C1 segment of cervical spinal cord (tissue), 14 donors: ENCODE measurements at places on chromosomes 5 and 9.

- no peak for DNase-seq
Observed at GRCh38 chr9:16029796-16030363, 477.0 kb downstream of the CCDC171 start.

DNA sequence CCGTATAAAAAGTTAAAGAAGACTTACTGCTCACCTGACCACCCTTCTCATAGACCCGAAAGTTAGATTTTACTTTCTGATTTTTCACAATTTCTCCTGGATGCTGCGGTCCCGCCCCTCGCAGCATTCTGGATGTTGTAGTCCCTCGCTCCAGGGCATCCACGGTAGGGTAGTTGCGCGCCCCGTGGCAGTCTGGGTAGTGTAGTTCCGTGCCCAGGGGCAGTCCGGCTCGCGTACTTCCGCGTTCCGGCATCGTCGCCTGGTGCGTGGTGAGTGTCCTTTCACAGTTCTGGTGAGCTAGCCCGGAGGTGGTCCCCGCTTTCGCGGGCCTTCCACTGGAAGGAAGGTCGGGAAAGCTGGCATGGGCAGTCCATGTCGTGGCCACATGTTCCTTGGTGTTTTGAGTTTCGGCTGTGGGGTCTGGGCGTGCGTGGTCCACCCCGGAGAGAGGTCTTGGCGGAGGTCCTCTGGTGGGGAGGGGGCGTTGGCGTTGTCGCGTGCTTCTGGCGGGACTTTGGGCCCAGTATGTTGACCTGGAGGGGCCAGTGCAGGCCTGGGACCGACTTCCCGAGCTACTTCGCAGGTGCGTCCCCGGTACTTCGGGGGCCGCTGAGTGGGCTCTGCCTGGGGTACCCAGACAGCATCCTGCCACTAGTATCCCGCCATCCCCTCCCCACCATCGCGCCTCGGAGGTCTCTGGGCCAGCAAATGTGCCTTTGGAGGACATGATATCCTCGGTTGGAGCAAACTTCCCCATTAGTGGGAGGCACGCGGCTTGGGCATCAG, at the start of gene ZNF169:
TSS of gene ZNF169 (plus strand) at position 222 of the 786 bp plus-strand sequence. CDS start 19,515 bp downstream, outside the sequence.
- peak; percentile 80 for DNase-seq

GRCh38 chr5:127925916-127926315, 157.7 kb upstream of the SLC12A2 start:
- no peak for DNase-seq

DNA sequence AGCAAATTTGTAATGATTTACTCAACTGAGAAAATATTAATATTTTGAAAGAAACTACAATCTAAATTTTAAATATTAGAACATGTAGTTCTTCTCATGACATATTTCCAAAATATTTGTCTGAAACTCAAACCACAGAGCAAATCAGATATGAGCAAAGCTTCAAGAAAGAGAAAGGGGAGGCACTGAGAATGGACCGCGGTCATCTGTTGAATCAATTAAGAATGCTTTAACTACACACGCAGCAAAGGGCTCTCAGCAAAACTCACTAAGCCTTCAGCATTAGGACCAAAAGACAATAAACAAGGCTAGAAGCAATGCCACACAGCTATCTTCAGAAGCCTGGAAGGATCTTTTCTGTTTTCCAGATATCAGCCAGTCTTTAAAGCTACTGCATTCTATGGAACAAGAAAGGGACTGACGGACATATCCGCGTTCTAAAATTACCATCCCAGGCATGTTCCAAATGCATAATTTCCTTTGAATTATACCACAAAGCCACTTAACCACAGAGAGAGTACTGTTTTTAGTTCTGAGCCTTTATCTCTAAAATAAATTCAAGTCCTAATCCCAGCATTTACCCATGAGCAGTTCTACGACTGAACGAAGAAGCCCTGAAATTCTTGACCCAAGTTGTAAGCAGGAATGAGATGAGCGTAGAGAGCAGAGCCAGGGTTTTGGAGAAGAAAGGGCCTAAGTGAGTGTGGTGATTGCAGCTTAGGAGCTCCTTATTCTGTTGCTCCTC, 513.5 kb downstream of the AGTPBP1 start:
- no peak for DNase-seq

DNA sequence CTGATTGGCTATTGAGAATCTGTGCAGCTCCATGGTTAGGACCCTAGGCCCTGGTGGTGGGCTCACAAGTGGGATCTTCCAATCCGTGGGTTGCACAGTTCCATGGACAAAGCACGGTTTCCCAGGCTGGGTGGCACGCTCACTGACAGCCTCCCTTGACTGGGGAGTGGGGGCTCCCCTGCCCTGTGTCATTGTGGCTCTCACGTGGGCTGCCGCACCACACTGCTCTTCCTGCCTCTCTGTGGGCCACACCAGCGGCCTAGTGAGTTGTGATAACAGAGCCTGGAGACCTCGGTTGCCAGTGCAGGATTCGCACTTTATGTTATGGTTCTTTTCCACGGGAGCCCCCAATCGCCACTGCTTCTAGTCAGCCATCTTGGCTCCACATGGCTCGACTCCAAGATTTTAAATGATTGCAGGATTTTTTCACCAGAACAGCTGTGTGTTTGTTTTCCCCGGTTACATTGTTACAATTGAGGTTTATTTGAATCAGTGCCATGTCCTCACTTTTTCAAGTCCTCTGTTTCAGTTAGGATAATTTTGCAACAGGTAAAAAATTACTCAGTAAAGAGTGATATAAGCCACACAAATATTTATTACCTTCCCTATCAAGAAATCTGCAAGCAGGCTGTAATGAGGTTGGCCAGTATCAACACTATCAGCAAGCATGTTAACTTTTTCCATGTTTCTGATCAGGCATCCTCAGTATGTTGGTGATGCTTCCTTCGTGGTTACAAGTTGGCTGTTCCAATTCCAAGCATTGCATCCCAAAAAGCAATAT, 253.8 kb downstream of the ZNF608 start:
- DNase-seq = no peak

GRCh38 chr5:57067597-57067924, 106.3 kb upstream of the GPBP1 start:
- no peak for DNase-seq

GRCh38 chr5:77935506-77936364, 159.6 kb upstream of the TBCA start:
- no peak for DNase-seq

DNA sequence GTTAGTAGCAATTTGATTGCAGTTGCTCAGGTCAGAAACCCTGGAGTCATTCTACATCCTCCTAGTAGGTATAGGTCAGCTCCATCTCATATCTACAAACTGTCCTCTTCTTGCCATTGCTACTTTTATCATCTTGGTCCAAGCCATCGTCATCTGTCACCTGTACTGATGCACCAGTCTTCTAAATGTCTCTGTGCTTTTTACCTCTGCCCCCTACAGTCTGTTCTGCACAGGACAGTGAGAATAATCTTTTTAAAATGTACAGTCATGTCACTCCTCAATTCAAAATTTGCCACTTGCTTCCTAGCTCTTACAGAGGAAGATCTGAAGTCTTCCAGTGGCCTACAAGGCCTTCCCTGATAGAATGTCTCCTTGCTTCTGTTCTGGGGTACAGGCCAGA, 6.8 kb downstream of the NNT start:
- no peak for DNase-seq

GRCh38 chr9:13718539-13718938, 439.0 kb upstream of the MPDZ start:
- DNase-seq = no peak

DNA sequence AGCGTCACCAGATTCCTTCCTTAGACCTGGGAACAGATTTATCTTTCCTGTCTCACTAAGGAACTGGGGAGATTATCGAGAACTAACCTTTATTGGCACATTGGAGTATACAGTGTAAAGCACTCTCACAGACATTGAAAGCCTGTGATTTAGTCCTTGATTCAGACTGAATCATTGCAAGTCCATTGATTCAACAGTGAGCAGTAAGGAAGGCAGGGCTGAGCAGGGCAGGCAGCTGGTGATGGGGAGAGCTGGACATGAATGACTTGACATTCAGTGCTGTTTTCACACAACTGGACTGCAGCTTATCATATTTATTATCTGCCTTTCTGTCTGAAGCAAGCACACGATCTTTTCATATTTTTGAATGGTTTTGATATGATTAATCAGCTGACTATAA, 16.2 kb downstream of the ISOC1 start:
- DNase-seq = no peak

DNA sequence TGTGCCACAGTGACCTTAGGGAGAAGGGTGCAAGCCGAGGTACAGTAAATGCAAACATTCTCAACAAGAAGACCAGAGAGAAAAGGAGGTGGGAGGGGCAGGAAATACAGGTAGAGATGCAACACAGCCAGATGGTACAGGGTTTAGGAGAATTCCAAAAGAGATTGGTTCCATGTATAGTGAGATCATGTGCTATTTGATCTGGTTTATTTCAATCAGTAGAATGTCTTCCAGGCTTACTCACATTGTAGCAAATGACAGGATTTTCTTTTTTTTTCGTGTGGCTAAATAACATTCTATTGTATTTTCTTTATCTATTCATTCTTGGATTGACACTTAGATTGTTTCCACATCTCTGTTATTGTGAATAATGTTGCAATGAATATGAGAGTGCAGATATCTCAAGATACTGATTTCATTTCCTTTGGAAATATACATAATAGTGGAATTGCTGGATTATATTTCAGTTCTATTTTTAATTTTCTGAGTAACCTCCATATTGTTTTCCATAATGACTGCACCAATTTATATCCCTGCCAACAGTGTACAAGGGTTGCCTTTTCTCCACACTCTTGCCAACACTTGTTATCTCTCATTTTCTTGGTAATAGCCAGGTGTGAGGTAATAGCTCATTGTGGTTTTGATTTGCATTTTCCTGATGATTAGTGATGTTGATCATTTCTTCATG, 107.8 kb upstream of the GAS1 start:
- no peak for DNase-seq

GRCh38 chr5:149902177-149902576, 42.4 kb downstream of the PDE6A start:
- DNase-seq = no peak

- no peak for DNase-seq
Observed at GRCh38 chr5:59560553-59560952, 333.0 kb downstream of the PDE4D start.

GRCh38 chr5:130708754-130709153, 456.3 kb downstream of the HINT1 start:
- DNase-seq = no peak

DNA sequence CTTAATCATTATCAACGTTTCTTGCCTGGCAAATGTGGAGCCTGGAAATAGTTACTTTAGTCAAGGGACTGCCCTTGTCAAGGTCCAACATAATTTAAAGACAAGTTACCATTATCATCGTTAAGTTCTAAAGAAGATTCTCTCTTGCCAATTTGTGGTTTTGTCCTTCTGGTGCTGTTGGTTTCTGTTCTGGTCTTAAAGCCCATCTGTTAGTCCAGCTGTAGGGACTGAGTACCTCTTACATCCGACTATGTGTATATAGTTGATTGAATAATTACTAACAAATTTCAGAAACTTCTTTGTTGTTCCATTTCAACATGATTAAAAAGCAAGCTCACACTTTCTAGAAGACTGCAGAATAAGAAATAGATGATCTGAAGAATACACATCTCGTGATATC, 1854.9 kb downstream of the MAT2B start:
- no peak for DNase-seq

DNA sequence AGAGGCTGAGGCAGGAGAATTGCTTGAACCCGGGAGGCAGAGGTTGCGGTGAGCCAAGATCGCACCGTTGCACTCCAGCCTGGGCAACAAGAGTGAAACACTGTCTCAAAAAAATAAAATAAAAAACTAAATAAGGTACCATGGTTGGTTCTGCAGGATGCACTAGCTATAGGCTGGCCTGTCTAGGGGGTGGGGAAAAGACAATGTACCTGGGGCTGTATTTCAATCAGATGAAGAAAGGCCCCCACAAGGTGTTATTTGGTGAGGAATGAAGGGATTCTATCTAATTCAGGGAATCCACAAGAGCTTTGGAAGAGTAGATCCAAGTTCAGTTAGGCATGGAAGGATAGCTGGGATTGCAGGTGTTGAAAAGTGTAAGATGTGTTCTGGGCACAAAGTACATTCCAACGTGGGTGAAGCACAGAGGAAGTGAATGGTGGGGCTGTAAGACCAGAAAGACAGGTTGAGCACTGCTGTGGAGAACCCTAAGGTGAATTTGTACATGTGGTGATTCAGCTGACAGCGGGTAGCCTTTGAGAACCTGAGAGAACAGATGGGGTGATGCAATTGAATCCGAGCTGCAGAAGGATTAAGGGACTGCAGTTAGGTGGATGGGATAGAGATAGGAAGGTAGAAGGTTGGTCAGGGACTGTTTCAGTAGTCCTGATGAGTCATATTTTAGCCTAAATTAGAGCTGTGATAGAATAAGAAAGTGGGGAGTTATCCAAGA, 71.8 kb downstream of the CAST start:
- DNase-seq = no peak

DNA sequence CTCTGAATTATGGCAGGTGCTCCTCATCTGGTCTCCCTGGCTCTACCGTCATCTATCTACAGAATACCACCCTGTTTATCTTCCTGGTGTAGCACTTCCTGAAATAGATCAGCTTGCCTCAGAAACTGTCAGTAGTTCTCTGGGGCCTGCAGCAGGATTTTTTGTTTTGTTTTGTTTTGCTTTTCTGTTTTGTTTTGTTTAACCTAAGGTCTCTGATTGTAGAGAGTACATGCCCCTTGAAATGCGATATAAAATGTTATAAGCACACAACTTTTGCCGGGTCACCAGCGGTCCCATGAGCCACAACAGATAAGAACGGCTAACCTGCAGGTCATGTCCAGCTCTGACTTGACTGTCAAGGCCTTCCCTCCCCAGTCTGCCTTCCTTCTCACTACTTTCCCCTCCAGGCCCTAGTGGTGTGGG, 26.6 kb upstream of the CREBRF start:
- no peak for DNase-seq

GRCh38 chr5:161745392-161745791, 59.9 kb downstream of the GABRA6 start:
- no peak for DNase-seq

- DNase-seq = no peak
Observed at GRCh38 chr5:77231471-77232138, 21.1 kb downstream of the PDE8B start.

- no peak for DNase-seq
Observed at GRCh38 chr5:35112300-35112699, 64.6 kb upstream of the AGXT2 start.

DNA sequence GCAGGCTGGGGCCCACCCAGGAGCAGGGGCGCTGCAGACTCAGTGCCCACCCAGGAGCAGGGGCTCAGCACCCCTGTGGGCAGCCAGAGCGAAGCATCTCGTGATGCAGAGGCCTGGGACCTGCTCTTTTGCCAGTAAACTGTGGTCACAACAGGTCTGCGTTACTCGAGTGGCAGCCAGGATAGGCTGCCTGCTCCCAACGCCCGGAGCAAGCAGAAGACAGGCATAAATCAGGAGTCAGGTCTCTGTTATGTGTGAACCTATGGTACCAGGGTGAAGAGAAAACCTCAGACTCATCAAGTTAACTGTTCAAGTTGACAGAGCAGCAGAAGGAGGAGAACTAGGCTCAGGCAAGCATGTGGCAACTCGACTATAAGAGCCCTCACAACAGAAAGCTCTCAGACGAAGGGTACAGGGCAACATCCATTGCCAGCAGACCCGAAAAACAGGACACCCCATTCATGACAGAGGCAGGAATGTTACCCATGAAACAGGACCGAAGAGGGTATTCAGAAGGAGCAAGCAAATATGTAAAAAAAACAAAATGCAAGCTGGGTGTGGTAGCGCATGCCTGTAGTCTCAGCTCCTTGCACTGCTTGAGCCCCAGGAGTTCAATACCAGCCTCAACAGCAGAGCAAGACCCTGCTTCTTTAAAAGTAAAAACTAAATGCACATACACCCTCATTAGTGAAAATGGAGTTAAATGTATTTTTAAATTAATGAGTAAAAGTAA, 71.7 kb downstream of the GOLPH3 start:
- DNase-seq = no peak

- no peak for DNase-seq
Observed at GRCh38 chr5:172008689-172009141, 2.3 kb upstream of the FBXW11 start.
